ENCODE measurements at places on chromosomes 2 and 18.

DNA sequence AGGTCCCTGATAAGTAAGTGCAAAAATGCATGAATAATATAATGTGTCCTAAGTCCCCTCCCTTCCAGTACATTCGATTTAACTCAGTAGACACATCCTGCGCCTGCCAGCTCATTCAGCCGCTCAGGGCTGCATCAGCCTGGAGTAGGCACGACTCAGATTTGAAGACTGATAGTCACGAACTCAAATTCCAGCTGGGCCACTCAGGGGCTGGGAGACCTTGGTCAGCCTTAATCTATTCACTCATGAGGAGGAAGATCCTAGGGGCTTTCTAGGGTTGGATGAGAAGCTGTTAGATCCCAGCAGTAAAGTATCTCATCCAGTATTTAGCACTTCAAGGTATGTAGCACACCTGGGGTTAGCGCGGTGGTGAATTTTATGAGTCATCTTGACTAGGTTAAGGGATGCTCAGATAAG is 98.9 kb upstream of the ODC1 start:
- no peak for DNase-seq

GRCh38 chr2:235149736-235150135 is 197.9 kb downstream of the SH3BP4 start:
- DNase-seq: no peak

- no peak for DNase-seq
Observed at GRCh38 chr2:8803658-8804379, 33.6 kb downstream of the KIDINS220 start.

- no peak for DNase-seq
Observed at GRCh38 chr2:29783666-29784065, 137.7 kb downstream of the ALK start.

GRCh38 chr2:127081826-127082633 is 24.9 kb downstream of the BIN1 start:
- peak; percentile 83 for DNase-seq

DNA sequence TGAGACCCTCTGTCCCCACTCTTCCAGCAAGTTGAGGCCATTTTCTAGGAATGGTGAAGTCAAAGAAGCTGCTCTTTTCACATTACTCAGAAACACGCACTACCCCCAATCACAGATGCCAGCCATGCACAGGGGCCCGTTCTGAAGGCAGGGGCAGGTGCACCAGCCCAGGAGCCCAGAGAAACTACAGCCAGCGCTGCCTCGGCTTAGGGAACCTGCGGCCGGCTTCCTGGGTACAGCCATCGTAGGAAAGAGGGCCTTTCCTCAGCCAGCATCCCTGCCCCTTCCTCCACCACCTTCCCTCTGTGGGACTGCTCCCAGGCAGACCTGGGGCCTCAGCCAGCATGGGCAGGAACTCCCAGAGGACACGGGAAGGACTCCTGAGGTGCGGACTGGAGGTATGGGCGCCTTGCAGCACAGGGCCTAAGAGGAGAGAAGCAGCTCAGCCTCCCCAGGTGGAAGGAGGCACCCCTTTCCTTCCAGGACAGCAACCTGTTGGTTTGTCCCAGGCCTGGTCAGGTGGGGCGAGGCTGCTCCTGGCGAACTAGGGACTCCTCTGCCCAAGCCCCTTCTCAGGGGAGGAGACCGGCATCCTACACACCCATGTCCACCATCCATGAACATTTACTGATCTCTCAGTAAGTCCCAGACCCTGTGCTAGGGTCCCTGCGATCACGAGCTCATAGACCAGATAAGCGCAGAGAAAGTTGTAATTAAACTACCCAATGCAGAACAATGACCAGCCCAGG is 99.0 kb upstream of the ID2 start:
- DNase-seq: no peak

GRCh38 chr2:45370369-45370768 is 240.7 kb downstream of the SRBD1 start:
- DNase-seq: no peak

- no peak for DNase-seq
Observed at GRCh38 chr2:95014126-95014708, 11.3 kb upstream of the MAL start.

GRCh38 chr2:58137221-58137620 is 90.6 kb downstream of the VRK2 start:
- DNase-seq: no peak

DNA sequence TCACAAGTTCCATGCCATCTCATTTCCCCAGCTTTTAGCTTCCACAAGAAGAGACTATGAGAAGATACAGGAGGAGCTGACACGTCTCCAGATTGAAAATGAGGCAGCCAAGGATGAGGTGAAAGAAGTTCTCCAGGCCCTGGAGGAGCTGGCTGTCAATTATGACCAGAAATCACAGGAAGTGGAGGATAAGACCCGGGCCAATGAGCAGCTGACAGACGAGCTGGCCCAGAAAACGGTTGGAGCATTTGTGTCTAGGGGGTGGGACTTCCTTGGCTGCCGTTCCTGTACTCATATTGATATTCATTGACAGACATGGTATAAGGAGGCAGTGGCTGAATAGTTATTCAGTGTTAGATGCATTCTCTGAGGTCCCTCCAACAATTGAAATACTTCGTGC is 57.2 kb upstream of the LYPD6B start:
- no peak for DNase-seq

- no peak for DNase-seq
Observed at GRCh38 chr18:53991805-53992204, 232.7 kb downstream of the MBD2 start.

DNA sequence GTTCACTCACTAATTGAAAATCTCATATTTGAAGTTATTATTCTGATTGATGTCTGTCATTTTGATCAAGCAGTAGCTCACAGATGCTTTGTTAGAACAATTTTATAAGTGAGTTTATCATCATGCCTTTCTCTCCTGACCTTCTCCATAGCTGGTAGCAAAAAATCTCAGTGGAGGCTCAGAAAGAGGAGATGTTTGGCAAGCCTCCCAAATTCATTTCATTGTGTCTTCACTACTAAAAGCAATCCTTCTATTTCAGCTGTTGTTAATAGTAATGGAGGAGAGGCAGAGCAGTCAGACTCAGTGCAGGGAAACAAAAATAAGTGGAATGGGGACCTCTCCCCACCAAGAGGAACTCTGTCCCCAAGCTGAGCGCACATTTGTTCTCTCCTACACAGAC is 2127.8 kb upstream of the CELF4 start:
- no peak for DNase-seq

DNA sequence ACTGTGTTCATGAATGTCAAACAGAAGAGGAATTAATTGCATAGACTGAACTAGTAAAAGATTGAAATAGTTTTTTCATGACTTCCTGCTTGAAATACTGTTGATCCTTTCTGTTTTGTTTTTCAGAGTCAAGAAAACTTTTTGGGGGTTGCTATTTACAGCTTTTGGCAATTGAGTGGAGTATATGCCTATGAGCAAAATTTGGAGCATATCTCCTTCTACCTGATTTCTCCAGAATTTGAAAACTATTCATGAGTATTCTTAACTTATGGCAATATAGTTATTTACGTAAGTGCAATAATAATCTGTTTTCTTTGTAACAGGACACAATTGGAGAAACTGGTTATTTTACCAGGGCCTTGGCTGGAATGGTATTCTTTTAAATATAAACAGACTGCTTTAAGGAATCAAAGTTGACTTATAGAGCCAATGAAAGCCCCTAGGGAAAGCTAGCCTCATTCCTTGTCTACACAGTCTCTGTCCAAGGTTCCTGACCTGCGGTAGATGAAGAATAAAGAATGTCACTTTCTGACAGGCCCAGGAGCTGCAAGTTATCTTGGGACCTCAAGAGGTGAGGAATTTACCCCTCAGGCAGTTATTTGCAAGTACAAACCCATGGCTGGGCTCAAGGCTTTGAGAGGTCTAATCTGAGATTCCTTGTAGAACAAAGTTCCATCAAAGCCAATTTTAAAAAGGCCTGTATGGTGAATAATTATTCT is 193.5 kb upstream of the NDUFV2 start:
- DNase-seq: no peak

DNA sequence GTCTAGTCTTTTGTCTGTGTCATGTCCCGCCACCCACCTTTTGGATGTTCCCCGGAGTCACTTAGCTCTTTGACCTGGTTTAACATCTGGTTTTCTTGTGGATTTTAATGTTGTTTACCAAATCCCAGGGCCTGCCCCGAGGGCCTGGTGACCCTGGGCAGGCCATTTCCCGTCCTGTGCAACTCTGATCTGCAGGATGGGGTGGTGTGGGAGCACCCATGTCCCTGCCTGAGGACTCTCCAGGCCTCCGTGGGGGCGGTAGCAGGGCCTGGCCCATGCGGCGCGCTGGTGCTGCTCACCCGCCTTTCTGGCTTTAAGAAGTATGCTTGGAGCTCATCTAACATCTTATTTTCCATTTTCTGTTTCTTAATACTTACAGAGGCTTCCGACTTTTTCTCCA is 10.7 kb downstream of the RAMP1 start:
- no peak for DNase-seq

GRCh38 chr2:100513650-100514049 is 43.4 kb downstream of the NMS start:
- DNase-seq: no peak

GRCh38 chr2:215693193-215693998 is 257.5 kb upstream of the FN1 start:
- no peak for DNase-seq

DNA sequence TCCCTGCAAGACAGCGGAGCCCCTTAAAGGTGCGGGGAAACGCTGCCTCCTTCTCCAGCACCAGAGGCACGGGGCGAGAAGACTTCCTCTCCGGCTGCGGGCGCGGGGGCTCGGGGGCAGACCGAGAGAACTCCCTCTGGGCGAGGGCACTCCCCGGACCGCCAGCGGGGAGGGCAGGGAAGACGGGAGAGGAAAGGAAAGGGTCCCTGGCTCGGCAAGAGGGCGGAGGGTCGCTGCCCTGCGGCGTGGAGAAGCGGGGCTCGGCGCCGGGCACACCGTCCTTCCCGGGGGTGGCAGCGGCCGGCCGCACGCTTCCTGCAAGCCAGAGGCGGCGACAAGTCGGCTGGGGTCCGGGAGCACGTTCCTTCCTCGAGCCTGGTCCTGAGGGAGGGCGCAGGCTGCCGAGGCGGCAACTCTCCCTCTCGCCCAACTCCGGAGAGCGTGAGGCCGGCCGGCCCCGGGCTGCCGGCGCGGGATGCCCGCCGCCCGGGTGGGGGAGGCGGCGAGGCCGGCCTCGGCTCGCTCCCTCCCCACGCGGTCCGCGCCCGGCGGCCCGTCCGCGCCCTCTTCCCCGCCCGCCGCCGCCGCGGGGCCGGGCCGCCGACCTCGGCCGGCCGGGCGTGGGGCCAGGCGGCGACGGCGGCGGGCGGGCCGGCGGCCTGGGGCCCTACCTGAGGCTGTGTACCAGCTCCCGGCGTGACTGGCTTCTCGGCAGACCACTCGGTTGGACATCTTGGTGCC is 1.1 kb downstream of the MEMO1 start:
- DNase-seq: peak; percentile 36

- DNase-seq: no peak
Observed at GRCh38 chr2:196610796-196611195, 28.7 kb upstream of the CCDC150 start.

GRCh38 chr2:236976266-236977062 is 109.2 kb upstream of the COPS8 start:
- no peak for DNase-seq

- no peak for DNase-seq
Observed at GRCh38 chr2:102509749-102510148, 36.7 kb downstream of the SLC9A4 start.

GRCh38 chr2:231211486-231211885 is 13.1 kb downstream of the ARMC9 start:
- DNase-seq: no peak
